ENCODE measurements at places on chromosomes 13 and 19. TPM values are rescaled to one million over a fixed set of nuclear protein-coding genes. Genes with fewer than 3 reads are reported as not detected.

GRCh38 chr19:12159773-12160414, 3.0 kb upstream of the ZNF136 start:
- DNase-seq: no peak

DNA sequence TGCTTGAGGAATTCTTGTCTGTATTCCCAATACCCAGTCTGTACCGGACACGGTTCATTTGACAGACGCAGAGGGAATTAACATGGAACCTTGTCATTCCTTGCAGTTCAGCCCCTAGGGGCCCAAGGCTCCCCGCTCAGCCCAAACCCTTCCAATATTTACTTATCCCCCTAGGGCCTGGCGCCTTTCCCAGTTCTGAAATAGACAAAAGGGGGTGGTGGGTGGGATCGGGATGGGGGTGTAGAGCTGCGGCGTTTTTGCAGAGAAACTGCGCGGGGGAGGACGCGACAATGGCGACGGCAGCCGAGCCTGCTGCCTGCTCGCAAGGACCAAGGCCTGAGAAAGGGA, 583 bp downstream of the AKAP8L start:
- no peak for DNase-seq

CEBPA gene
- not detected for total RNA-seq

PRSS57 gene
- not detected for total RNA-seq

GRCh38 chr19:56114051-56114777, 6.9 kb downstream of the ZNF787 start:
- no peak for DNase-seq

DNA sequence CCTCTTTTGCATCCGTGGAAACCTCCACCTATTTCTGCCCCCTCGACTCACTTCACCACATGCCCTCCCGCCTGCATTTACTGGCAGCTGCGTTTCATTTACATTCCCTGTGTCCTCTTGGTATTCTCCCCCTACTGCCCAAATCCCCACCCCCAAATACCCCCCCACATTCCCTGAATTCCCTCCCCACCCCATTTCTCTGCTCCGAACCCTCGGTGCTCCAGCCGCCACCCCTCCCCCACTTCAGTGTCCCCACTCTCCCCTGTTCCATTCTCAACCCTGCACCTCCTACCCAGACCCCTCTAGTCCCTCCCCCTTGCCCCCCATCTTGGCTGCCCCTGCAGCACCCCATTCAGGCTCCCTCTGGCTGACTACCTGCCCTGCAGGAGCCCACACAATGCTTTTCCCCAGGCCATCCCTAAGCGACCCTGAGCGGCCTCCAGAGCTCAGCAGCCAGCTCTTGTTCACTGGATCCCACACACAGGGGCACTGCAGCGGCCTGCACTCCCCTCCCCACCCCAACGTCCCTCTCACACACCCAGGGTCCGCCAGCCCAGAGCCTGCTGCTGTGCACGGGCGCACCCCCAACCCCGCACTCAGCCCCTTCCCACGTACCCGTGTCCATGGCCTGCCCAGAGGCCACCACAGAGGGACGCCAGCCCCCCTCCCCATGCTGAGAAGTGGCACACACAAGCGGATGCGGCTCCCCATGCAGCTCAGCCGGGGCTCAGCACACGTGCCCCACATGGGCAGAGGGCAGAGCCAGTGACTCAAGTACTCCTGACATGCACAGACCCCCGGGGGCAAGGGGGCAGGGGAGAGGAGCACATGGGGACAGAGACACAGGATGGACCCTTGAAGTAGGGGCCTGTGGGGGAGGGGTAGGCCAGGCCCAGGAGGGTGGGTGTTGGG, 26.3 kb downstream of the SHANK1 start:
- DNase-seq: no peak

ZNF284 gene
- total RNA-seq: 2.7 TPM

DNA sequence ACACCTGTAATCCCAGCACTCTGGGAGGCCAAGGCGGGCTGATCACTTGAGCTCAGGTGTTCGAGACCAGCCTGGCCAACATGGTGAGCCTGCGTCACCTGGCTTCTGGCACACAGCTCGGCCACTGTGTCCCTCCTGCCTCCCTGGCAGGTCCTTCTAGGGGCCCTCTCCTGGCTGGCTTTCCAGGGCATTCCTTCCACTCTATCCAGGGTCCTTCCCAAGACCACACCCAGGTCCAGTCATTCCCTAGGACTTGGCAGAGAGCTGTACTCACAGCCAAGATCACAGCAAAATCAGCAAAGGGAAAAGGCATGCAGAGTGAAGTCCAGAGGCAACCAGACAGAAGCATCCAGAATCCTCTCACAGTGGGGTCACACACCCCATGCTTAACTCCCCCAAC, 9.7 kb upstream of the HSH2D start:
- no peak for DNase-seq
